Kidney glomerular epithelial cell (primary cell): ENCODE measurements at places on chromosomes 5 and 9.

DNA sequence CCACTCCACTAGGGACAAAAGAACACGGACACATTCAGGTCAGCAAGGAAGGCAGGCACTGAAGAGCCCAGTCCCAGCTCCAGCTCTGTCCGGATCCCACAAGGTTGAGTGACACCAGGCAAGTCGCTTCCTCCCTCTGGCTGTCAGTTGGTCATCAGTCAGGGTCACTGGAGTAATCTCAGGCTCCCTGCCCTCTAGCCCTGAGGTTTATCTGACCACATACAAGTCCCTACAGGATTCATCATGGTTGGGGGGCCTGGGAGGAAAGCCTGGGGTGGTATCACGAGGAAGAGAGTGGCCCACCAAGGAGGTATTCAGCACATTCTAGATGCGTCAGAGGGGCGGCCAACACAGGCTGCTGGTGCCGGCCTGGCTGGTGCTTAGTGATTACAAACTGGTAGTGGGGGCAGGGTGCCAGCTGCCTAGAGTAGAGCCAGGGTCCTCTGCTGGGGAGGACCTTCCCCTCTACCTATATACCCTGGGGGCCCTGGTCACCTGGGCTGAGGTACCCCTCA lies 81.5 kb downstream of the SHB start:
- DNase-seq, result no peak

DNA sequence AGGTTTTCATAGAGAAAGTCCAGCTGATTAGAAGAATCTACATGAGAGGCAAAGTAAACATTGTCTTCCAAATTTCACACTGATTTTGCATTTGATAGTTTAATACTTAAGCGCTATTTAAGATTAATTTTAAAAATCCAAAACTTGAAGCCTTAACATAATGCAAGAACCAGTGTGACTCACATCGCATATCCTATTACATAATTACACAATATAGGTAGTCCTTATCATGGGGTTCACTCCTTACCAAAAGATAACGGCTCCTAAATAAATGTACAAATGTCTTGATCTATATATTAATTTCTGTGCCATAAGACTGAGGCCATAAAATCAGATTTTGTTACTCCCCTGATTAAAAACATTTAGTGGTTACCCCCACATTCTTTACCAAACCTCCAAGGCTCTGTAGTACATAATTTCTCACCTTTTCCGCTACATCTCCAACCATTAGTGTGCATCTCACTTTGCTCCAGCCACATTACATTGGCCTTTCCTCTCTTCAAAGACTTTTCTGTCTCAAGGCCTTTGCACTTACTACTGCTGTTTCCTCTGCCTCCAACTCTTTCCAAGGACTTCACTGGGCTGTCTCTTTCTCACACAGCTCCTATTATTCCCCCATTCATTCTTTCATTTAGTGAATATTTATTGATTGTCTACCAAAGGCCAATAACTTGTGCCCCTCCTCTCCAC lies 1.0 kb downstream of the RIOK2 start:
- DNase-seq, result no peak

DNA sequence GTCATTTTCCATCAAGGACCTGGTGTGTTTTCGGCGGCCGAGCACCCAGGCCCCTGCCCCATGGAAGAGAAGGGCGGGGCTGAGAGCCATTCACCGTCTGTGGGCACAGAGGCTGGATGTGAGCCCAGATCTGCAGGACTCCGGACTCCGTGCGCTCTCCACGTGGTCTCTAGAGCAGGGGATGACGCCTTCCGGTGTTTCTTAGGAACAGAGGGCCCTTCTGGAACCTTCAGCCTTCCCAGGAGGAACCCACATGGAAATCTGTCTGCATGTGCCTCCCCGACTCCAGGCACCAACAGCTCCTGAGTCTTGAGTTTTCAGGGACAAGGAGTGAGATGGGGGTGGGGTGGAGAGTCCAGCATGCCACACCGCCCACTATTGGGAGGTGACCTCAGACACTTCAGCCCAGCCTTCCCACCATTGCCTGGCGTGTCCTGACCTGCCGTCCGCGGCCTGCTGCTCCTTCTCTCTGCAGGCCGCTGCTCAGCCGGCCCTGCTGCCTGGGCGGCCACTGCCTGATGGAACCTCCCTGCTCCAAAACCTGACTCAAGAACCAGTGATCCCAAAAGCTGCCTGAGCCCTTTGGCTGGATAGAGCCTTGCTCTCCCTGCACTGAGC lies 2.4 kb upstream of the RXRA start:
- DNase-seq, result no peak

DNA sequence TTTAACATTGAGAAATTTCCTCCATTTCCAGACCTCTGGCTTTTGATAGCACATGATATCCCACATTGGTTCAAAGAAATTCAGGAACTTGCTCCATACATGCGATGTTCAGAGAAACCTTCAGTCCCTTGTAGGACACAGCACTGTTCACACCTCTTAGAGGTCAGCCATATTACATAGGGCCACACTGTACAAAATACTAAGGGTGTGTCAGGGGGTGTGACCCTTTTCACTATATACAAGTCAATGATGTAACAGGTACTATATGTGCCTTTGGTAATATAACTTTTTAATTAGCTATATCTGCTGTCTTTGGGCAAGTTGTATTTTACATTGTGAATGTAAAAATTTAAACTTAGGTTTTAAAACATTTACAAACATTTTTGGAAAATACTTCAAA lies 505.5 kb downstream of the ENC1 start:
- DNase-seq, result no peak
